ENCODE measurements at places on chromosomes 6 and 20. TPM values are rescaled to one million over a fixed set of nuclear protein-coding genes. Genes with fewer than 3 reads are reported as not detected.

Gene FOXC1
- 0.05 TPM for total RNA-seq

Gene MDFI
- not detected for total RNA-seq

Gene DNAH8
- not detected for total RNA-seq

Gene BAG2
- total RNA-seq = 13.6 TPM

- no peak for DNase-seq
Measured at GRCh38 chr6:107786179-107786578, 37.9 kb downstream of the SCML4 start.

DNA sequence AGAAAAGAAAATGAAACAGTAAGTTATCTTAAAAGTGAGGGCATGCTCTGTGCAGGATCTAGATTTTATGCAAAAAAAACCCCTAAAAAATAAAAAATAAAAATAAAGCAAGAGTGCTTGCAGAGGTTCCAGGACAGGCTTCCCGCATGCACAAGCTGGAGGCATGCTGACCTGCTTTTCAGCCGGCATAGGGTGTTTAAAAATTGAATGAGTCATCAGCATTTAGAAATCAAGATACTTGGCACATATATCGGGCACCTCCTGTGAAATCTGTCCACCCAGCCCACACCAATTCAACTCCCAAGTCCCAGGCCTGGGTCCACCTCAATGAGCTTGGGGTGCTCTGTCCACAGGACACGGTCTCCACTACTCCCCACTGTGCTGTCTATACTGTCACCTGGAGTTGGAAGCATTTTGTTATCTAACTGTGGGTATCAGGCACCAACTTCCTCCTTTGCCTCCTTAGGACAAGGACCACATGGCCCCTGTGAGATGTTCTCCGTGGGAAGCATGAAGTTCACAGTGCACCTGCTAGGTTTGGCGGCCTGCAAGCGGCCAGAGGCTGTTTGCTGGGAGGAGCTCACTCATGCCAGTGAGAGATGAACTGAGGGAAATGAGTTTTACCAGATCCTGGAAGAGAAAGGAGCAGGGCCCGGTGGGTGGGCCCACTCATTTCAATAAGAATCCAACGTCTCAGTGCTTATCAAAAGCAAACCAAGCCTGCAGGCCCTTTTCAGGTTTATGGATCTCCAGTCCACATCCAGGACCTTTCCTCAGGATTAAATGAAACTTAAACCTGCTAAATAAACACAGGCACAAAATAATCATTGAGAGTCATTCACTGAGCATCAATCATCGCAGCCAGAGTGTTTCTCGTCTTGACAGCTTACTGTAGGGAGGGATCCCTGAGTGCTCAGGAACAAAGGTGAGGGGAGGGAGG lies 121.1 kb downstream of the FOXA2 start:
- no peak for DNase-seq

- DNase-seq = no peak
Measured at GRCh38 chr20:42700372-42700771, 489.3 kb downstream of the PTPRT start.

- no peak for DNase-seq
Measured at GRCh38 chr6:157186785-157187181, 136.5 kb downstream of the TMEM242 start.

GRCh38 chr6:137230547-137230946 lies 11.4 kb upstream of the IFNGR1 start:
- DNase-seq = no peak

- no peak for DNase-seq
Measured at GRCh38 chr20:25685276-25686080, 11.2 kb downstream of the ZNF337 start.

DNA sequence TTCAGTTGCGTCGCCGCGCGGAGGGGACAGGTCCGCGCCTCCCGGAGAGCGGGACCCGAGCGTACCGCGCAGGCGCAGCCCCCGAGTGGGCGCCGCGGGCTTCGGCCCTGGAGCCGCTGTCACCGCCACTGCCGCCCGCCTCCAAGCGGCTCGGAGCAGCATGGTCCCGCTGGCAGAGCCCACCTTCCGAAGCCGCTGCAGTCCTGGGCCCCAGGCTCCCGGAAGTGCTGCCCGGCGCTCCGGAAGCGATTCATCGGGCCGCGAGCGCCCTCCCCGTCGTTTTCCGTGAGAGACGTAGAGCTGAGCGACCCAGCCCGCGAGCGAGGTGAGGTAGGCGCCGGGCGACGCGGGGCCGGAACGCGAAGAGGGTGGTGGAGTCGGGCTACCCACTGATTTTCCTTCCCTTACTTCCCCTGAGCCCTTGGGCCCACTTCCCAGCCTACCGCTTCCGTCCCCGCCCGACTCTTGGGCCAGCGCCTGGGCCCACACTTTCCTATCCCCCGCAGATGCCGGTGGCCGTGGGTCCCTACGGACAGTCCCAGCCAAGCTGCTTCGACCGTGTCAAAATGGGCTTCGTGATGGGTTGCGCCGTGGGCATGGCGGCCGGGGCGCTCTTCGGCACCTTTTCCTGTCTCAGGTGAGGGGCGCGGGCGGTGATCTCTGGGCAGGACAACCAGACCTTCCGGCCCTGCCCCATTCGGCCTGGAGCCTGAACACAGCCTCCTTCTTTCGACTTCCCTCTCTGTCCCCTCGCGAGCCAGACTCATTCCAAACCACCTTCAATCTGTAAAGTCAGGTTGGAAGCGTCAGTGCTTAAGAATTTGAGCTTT lies at the start of the genes NFS1 and ROMO1:
NFS1 (minus strand) TSS at position 226 of the 830 bp plus-strand sequence; CDS start at position 162, 64 bp downstream.
ROMO1 (plus strand) TSS at position 279 of the 830 bp plus-strand sequence; CDS start at position 507, 228 bp downstream.
- peak; percentile 82 for DNase-seq

- no peak for DNase-seq
Measured at GRCh38 chr6:119189498-119189897, 111.0 kb upstream of the FAM184A start.

DNA sequence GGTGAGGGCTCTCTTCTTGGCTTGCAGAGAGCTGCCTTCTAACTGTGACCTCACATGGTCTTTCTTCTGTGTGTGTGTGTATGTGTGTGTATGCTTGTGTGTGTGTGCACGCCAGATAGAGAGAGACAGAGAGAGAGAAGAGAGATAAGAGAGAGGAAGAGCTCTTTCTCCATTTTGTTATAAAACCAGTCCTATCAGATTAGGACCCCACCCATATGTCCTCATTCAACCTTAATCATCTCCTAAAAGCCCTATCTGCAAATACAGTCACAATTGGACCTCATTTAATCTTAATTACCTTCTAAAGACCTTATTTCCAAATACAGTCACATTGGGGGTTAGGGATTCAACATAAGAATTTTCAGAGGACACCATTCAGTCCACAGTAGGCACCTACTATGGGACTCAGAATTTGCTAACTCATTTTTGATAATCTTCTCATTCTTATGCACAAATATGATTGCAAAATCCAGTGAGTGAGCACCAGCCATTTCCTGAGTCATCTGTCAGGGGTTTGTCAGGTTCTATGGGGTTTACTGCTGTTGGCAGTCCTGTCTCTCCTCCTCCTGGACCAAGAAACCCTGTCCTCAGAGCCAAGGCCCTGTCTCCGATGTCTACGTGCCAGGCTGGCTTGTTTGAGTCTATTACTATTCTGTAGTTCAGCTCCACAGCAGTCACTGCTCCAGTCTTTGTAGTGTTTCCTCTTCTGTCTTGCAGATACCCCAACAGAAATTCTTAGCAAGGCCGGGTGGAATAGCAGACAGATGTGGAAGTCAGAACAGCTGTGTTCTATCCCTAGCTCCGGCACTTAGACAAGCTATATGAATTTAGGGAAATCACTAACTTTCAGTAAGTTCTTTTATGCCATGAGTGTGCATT lies 59.0 kb upstream of the FAM184A start:
- no peak for DNase-seq

DNA sequence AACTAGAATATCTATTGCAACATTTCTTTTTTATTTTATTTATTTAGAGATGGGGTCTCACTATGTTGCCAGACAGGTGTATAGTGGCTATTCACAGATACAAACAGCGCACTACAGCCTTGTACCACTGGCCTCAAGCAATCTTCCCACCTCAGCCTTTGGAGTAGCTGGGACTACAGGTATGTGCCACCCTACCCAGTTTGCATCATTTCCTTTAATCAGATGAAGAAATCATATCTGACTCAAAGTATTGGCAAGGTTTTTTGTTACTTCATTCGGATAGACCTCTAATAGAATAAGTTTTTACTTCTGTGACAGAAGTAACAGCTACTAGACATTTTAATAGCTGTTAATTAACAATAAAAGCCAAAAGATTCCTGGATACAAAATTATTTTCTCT lies 153.9 kb downstream of the CDK19 start:
- no peak for DNase-seq

DNA sequence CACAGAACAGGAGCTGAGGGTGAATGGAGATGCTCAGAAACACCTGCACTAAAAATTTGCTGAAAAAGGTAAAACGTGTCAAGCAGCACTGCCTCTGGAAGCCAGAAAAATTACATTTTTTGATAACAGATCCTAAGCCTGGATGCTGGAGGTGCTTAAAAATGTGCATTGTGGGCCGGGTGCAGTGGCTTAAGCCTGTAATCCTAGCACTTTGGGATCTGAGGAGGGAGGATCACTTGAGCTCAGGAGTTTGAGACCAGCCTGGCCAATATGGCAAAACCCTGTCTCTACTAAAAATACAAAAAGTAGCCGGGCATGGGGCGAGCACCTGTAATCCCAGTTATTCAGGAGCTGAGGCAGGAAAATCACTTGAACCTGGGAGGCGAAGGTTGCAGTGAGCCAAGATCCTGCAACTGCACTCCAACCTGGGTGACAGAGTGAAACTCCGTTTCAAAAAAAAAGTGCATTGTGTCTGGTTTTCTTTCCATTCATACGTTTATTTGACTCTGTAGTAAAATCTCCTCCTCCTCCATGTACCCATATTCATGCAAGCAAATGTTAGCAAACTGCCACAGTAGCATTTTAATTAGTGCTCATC lies 587 bp upstream of the BTN3A1 start:
- no peak for DNase-seq

DNA sequence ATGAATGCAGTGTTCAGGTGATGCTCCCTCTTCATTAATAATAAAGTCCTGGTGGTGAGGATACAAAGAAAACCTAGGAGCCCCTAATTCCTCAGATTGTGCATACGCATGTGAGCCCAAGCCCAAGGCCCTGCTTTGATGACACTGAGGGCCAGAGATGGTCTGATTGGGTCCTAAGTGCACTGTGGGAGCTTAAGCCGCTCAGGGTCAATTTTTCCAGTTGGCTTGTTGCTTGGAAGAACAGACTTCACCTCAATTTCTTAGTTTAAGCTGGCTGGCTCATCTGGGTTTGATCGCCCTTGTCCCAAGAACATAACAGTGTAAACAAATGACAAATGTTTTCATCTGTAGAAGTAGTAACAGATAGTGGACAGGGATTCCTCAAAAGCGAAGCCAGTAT lies 41.4 kb downstream of the INSM1 start:
- DNase-seq = no peak

- DNase-seq = no peak
Measured at GRCh38 chr6:150236544-150236943, 93.7 kb downstream of the PPP1R14C start.

- no peak for DNase-seq
Measured at GRCh38 chr20:32764005-32764960, 2.1 kb downstream of the DNMT3B start.

- DNase-seq = no peak
Measured at GRCh38 chr20:15905661-15906060, 667.6 kb downstream of the KIF16B start.
